MV-4-11 (cell line): ENCODE measurements at places on chromosomes 1 and 21.

DNA sequence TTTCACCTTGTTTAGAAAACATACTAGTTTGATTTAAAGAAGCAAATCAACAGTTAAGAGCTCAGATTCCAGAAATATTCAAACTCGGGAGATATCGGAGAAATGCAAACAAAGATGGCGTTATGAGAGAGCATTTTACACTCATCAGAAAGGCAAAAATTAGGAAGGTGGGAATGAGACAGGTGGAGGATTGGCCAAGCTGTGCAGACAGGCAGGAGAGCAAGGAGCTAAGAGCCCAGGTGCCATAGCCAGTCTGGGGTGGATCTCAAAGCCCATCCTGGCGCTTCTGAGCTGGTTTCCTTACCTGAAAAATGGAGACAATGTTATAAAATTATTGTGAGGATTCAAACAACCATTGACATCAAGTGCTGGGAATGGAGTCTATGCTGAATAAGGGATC, 19.6 kb upstream of the TARDBP start:
- no peak for DNase-seq

DNA sequence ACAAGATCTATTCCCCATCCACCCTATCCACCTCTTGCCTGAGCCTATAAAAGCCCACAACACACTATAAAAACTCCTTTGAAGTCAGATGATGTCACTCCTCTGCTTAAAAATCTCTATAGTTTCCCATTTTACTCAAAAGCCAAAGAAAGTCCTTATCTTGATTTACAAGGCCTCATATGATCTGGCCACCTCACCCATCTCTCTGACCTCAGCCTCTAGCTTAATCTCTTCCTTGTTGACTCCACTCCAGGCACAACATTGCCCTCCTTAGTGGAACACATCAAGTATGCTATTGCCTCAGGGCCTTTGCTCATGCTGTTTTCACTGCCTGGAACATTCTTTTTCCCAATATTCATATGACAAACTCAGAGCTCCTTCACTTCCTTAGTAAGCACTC, 33.3 kb downstream of the ZNF281 start:
- no peak for DNase-seq

GRCh38 chr1:37708471-37708870, 16.2 kb downstream of the CDCA8 start:
- no peak for DNase-seq

GRCh38 chr1:100130552-100131077, 2.1 kb downstream of the SASS6 start:
- no peak for DNase-seq

DNA sequence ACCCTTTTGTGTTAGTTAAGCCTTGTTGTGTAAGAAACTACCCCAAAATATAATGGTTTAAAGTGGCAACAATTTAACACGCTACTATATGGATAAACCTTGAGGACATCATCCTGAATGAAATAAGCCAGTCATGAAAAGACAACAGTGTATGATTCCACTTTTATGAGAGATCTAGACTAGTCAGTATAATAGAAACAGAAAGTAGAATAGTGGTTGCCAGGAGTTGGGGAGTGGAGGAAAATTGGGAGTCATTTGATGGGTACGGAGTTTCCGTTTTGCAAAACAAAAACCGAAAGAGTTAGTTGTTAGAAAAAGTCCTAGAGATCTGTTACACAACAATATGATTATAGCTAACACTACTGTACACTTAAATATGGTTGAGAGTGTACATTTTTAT, 16.0 kb upstream of the CHIA start:
- peak; percentile 84 for DNase-seq

DNA sequence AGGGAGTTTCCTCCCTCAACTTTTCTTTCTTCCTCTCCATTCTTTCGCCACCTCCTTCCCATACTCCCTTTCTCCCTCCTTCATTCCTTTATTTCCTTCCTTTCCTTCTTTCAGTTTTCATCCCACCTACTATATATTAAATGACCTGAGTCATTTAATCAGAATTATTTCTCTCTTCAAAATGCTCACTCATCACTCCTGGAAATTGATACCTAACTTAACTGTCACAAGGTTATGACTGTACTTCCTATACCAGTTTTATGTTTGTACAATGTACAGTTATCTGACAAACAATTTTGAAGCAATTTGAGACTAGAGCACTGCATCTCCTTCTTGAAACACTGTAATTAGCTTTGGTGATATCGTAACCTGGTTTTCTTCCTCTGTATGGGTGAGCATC, 41.4 kb downstream of the NEXN start:
- no peak for DNase-seq

GRCh38 chr1:10755970-10756521, 40.4 kb downstream of the CASZ1 start:
- peak; percentile 76 for DNase-seq

- no peak for DNase-seq
These were observed 329.2 kb downstream of the TGFB2 start for GRCh38 chr1:218674280-218674773.

- DNase-seq: no peak
These were observed 23.5 kb downstream of the SERPINC1 start for GRCh38 chr1:173893611-173894010.
